ENCODE measurements at places on chromosomes 16 and 17. TPM values are rescaled to one million over a fixed set of nuclear protein-coding genes. Genes with fewer than 3 reads are reported as not detected.

Gene SLC16A11
- total RNA-seq: 0.26 TPM

GRCh38 chr17:64229815-64230728 lies 33.0 kb downstream of the TEX2 start:
- no peaks in the 10 kb centered on the region for H3K36me3 ChIP-seq
- no peak for DNase-seq
- H3K27me3 ChIP-seq: no peaks in the 10 kb centered on the region
- no peak overlapping the region for H3K4me3 ChIP-seq

DNA sequence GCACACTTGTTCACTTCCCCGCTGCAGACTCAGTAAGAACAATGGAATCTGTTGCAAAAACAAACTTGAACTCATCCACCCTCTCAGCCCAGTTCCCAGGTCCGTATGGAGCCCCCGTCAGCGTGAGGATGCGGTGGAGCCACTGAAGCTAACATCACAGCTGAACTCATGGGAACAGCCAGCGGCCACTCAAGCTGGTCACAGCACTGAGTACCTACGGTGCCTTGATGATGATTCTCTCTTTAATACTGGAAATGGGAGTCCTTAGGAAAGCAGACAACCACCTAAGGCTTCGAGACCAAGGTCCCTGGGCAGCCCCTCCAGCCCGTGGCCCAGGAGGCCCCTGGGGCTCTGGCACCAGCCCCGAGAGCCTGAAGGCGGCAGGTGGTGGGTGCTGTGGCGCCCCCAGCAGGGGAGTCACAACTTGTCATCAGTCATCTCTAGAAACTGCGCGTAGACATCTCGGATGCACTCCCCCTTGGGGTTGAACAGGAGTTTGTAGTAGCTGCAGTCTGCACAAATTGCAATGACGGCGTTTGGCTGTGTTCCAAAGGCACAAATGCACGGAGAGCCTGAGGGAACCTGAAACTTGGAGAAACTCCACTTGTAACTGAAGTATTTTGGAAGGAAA lies 31.0 kb upstream of the RHOT1 start:
- no peak for DNase-seq
- H3K27ac ChIP-seq: no peak overlapping the region
- H3K4me3 ChIP-seq: peak overlapping the region; percentile 24
- no peaks in the 10 kb centered on the region for H3K36me3 ChIP-seq
- no peaks in the 10 kb centered on the region for H3K27me3 ChIP-seq

- H3K27ac ChIP-seq: no peak overlapping the region
- no peak overlapping the region for H3K4me3 ChIP-seq
- H3K4me1 ChIP-seq: peaks cover 7% of the 10 kb centered on the region
- no peak for DNase-seq
- no peaks in the 10 kb centered on the region for H3K36me3 ChIP-seq
- H3K27me3 ChIP-seq: no peaks in the 10 kb centered on the region
Observed at GRCh38 chr16:73161977-73162376, 114.0 kb upstream of the ZFHX3 start.

DNA sequence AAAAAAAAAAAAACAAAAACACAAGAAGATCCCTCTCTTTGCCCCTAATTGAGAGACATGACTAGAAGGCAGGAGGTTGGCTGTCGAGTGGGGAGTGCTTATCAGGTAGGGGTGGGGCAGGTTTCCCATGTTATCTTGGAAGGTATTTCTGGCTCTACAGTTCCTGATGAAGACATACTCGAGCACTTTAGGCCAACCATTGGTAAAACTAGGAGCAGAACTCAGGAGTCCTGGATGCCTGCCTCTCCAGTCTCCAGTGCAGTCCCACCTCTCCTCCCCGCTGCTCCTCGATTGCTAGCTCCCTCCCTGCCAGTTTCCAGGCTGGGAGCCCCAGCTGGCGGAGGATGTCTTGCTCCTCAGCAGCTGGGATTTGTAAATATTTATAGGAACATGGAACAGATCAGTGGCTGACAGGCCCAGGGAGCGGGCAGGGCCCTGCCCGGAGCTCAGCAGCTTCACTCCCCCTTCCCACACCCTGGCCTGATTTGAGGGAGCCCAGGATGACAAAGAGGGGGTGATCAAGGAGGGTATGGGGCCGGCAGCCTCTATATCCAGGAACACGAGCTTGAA lies 11.4 kb upstream of the C1QL1 start:
- no peak for DNase-seq
- H3K36me3 ChIP-seq: no peaks in the 10 kb centered on the region

- H3K36me3 ChIP-seq: no peaks in the 10 kb centered on the region
- H3K27ac ChIP-seq: peak overlapping the region; percentile 93
- H3K27me3 ChIP-seq: no peaks in the 10 kb centered on the region
- peak overlapping the region; percentile 27 for H3K4me3 ChIP-seq
- peaks cover 58% of the 10 kb centered on the region for H3K4me1 ChIP-seq
- no peak for DNase-seq
Observed at GRCh38 chr16:14310519-14310991, 239.4 kb downstream of the MRTFB start.

GRCh38 chr16:86424398-86424797 lies 85.9 kb upstream of the FOXF1 start:
- H3K27me3 ChIP-seq: no peaks in the 10 kb centered on the region
- peaks cover 37% of the 10 kb centered on the region for H3K4me1 ChIP-seq
- H3K27ac ChIP-seq: peak overlapping the region; percentile 74
- DNase-seq: no peak
- H3K4me3 ChIP-seq: no peak overlapping the region
